ENCODE measurements at places on chromosomes 7 and 10.

GRCh38 chr7:95547361-95548348 is 48.7 kb downstream of the PDK4 start:
- no peak for DNase-seq

GRCh38 chr10:79381804-79382221 is 34.5 kb downstream of the PPIF start:
- no peak for DNase-seq

DNA sequence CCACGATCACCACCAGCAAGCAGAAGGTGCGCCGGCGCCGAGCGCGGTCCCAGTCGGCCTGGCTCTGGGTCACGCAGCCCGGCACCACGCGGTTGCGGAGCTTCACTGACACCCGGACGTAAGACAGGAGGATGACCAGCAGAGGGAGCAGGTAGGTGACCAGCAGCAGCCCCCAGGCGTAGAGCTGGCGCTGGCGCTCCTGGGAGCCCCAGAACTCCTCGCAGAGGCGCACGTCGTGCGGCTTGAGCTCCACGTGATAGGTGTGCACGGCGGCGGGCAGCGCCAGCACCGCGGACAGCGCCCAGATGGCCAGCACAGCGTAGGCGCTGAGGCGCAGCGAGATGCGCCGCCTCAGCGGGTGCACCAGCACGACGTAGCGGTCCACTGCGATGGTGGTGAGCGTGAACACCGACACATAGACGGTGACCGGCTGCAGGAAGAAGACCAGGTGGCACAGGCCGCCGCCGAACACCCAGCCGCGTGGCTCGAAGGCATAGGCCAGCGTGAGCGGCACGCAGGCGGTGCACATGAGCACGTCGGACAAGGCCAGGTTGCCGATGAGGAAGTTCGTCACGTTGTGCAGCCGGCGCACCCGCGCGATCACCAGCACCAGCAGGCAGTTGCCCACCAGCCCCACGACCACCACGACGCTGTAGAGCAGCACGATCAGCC is 920 bp downstream of the PRLHR start:
- DNase-seq = peak; percentile 22

- no peak for DNase-seq
These were observed 177.1 kb downstream of the USP6NL start for GRCh38 chr10:11434324-11434723.

DNA sequence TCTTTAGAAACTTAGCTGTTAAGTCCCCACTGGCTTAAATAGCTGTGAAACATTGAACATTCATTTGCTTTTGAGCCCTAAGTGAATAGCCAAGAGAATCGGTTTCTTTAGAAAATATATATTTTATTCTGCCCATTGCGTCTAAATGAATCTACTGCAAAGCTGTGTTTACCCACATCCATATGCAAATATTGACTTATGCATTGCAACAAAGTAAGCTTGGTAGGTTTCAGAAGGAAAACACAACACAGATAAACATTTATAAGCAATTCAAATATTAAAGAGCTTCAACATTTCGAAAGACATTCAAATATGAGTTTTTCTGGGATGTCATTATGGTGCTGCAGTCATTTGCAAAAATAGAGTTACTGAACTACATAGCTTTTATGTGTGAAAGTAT is 257.3 kb downstream of the SH2D4B start:
- DNase-seq = no peak

GRCh38 chr7:87188930-87189329 is 30.6 kb downstream of the TMEM243 start:
- no peak for DNase-seq

DNA sequence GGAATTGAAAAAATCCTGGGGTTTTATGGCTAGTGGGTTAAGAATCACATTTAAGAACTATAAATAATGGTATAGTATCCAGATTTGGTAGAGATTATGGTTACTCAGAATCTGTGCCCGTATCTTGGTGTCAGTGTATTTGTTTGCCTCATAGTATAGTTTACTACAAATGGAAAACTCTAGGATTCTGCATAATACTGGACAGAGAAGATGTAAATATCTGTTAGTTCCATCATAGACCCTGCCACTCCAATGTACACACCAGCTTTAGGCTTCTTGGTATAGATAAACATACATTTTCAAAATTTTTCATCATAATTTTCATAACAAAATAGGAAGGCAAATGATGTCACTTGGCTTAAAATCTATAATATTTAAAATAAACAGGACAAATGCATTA is 108.1 kb downstream of the CFTR start:
- no peak for DNase-seq

GRCh38 chr10:97849103-97849686 is 448 bp upstream of the GOLGA7B start:
- no peak for DNase-seq

DNA sequence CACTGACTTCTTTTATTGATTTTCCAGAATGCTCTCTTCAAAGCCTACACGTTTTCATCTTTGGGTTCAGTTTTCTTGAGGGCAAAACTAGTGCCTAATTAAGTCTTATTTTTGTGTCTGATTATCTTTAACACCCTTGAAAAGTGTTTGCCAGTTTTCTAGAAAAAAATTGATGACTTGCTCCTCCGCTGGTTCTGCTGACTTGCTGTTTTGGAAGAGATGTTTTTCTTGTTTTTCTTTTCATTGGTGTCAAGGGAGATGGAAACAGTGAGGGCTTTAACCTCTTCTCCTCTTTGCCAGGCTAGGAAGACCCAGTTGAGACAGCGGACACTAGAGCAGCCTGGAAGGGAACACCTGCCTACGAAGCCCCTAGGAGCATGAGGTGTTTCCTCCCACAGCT is 123.7 kb upstream of the EEPD1 start:
- DNase-seq = no peak

DNA sequence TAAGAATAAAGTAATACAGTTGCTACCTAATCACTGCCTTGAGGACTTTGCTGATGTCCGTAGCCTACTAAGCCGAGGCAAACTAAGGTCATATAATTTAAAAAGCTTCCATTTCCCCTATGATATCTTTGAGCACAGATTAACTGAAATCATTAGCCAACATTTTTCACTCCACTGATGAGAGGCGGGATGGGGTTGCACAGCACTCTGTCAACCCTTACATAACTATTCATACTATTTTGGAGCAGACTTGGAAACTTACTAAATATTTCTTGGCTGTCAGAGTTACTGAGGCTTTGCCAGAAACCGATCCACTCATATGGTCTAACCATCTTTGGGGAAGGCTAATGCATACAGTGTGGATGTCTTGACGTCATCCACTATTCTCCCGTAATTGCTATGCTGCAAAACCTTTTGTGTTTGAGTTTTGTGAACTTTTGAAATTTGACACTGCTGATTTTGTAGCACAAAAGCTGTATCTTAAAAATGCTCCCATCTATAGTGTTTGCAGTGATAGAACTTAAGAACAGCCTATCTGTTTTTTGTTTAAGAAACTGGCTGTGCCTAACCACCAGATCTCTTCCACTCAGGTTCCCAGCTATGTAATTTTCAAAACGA is 248.7 kb downstream of the TSPAN12 start:
- no peak for DNase-seq

- DNase-seq = no peak
These were observed 75.4 kb downstream of the ADARB2 start for GRCh38 chr10:1661859-1662437.

- no peak for DNase-seq
These were observed 61.8 kb downstream of the PTPRE start for GRCh38 chr10:127968659-127969058.

DNA sequence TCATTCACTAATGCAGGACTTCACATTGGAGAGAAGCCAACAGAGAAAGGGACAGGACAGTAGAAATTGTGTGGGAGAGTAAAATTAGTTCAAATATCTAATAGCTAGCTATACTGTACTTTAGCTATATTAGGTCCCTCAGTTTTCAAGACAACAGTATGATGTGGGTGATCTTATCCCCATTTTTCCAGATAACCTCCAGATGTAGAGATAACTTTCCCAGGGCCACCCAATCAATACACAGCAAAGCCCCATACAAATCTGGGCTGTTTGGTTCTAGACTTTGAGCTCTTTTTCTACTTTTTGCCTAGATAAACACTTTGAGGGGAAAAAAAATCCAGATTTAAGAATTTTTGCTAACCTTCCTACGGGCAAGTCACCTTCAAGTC is 482 bp upstream of the CLDN12 start:
- DNase-seq = no peak

GRCh38 chr7:100544386-100544785 is 5.4 kb downstream of the AGFG2 start:
- DNase-seq = no peak

- DNase-seq = no peak
These were observed 320.5 kb downstream of the PTPRN2 start for GRCh38 chr7:158266817-158267741.

DNA sequence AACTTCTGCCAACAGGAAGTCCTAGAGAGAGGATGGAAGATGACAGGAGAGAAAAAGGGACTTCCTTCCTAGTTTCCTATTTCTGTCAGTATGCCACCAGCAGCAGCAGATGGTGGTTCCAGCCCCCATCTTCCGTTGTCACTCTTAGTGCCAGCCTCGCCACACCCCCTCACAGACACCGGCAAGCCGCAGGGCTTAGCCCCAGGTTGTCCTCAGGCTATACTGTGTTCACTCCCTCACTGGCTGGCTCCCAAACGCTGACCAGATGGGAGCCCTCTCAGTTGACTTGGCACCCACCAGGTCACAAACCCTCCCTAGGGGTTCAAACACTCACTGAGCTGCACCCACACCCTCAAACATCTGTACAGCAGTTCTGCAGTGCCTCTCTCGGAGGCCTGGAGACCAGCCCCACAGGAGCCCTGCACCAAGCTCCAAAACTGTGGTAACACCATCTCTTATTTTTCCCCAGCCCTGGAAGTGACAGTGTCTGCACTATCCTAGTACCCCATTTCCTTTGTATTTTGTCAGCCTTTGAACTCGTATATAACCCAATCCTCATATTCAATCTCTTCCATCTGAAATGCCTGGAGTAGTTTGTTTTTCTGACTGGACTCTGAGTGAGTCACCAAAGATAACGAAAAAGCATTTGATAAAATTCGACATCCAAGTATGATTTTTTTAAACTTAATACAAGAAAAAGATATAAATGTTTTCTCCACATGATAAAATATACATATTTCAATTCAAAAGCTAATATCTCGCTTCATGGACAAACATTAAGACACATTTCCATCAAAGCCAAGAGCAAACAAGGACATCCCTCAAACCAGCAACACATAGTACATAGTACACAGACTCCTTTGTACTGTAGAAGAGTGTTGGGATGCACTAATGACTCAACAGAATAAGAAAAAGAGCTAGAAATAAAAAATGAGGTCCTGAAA is 34.5 kb downstream of the SMURF1 start:
- no peak for DNase-seq

GRCh38 chr10:4103603-4104002 is 318.6 kb upstream of the KLF6 start:
- DNase-seq = no peak

- DNase-seq = no peak
These were observed 238.5 kb upstream of the KMT2E start for GRCh38 chr7:104775531-104775930.

- DNase-seq = no peak
These were observed 308.8 kb upstream of the ZNF32 start for GRCh38 chr10:43957267-43958070.

GRCh38 chr7:1586827-1587705 is 17.2 kb upstream of the PSMG3 start:
- no peak for DNase-seq

- no peak for DNase-seq
These were observed 850.2 kb downstream of the LRMDA start for GRCh38 chr10:76281659-76282058.

- no peak for DNase-seq
These were observed 28.6 kb upstream of the ZEB1 start for GRCh38 chr10:31290386-31290785.

GRCh38 chr7:47757921-47758411 is 176.1 kb upstream of the TNS3 start:
- no peak for DNase-seq

DNA sequence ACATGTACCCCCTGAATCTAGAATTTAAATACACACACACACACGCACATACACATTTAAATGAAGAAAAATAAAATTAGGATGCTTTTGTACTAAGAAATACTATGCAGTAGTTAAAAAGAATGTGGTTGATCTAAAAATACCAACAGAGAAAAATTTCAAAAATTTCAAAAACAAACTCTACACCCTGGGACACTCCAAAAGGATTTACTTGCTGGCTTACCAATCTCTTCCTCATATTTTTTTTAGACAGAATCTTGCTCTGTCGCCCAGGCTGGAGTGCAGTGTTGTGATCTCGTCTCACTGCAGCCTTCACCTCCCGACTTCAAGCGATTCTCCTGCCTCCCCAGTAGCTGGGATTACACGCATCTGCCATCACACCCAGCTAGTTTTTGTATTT is 80.9 kb downstream of the HIP1 start:
- no peak for DNase-seq

- DNase-seq = no peak
These were observed 1279.1 kb upstream of the SORCS1 start for GRCh38 chr10:108443636-108444035.

- no peak for DNase-seq
These were observed 87.8 kb upstream of the LRRC4 start for GRCh38 chr7:128119036-128119435.

GRCh38 chr7:102395873-102396709 is at the start of gene PRKRIP1:
TSS of gene PRKRIP1 (plus strand) at chr7:102396363. CDS start at chr7:102396412, 49 bp downstream.
- peak; percentile 87 for DNase-seq

DNA sequence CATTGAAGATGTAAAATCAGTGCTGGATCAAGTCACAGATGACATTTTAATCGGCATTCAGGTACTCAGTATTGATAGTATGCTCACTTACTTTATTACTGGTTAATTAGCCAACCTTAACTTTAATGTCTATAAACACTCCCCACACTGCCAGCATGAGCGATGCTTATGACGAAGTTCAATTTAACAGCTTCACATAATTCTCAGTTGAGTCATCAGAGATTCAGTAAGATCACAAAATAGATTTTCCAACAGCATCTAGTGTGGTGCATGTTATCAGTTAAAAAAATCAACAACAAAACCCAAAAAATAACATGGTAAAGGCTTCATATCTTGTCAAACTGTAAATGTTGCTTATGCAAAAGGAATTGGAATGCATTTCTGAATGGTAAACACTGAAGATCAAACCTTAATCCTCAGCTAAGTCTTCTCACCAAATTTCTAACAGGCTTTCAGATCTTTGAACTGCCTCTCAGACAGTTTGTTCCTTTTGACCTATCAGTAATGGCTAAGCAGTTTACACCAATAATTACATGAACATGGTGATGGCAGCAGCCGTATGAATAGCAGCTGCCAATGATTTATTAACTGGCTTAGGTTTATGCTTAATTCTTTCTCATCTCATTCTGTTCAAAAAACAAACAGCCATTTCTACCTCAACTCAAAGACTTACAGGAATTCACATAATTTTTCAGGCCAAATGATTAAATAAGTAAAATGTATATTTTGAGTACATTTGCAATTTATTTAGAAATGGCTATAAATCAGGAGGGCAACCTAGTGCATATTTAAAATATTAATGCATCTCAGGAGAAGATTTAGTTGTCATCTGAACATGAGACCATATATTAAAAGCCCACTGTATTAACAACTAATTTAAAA is 98.5 kb downstream of the CABCOCO1 start:
- no peak for DNase-seq

- no peak for DNase-seq
These were observed 42.5 kb downstream of the JAKMIP3 start for GRCh38 chr10:132107949-132108877.
